Stimulated activated CD8-positive, alpha-beta memory T cell treated with anti-CD3 and anti-CD28 coated beads, Interleukin-2, amount 100 ng/mL, for 1 hour (primary cell): ENCODE measurements at places on chromosomes 2 and 18.

DNA sequence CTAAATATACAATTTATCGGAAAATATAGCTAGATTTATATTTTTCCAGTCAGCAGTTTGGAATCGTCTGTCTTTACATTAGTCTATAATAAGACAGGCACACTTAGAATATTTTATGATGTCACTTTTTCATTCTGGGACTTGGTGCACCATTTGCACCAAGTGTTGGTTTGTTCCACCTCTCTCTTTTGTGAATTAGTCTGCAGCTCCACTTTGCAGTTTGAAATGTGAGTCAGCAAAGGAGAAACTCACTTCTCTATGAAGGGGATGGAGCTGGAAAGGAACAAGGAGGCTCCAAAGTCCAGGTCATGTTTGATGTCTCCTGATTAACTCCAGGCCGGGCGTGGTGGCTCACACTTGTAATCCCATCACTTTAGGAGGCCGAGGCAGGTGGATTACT lies 63.8 kb upstream of the RTN4 start:
- DNase-seq, result no peak

DNA sequence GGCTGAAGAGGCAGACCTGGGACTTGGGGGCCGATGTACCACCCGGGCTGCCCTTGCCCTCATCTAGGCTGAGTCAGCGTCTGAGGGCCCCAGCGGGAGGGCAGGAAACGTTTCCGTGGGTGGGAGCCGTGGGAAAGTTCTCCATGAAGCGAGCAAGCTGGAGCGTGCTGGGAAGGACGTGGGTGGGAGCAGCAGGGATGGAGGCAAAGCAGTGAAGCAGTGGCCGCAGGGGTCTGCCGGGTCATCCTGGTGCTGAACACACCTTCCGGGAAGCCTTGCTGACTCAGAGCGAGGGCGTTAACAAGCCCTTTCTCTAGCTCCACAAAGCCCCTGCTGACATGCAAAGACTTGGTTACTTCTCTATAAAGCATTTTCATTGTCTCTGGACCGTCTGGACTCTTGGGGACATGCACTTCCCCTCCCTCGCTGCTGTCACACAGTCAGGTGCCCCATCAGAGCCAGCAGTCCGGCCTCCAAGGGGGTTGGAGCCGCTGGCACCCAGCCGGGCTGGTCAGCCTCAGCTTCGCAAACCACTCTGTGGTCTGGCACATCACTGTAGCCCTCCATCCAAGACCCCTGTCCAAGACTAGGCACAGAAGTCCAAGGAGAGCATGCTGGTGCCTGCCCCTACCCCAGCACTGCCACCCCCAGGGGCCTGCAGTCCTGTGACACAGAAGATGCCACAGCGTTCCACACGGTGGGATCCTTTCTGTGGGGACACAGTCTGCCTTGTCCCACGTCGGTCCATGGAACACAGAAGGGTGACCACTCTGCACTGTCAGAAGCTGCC lies 115.1 kb upstream of the GPC1 start:
- no peak for DNase-seq

DNA sequence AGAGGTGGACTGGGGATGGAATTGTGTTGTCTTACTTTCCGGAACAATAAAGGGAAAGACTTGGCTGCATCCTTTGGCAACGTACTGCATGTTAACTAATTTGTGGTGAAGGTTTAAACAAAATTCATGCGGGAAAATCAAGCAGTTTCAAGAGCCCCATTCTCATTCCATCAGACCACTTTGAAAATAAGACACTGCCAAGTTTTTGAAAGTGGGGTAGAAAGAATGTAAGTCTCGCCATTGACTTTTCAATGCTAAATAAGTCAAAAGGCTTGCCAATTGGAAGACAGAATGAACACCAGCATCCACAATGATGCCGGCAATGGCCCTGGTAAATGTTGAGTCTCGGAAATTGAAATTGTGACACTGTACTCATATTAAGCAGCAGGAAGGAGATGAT lies 322.0 kb downstream of the RND3 start:
- no peak for DNase-seq

- no peak for DNase-seq
Measured at GRCh38 chr2:180161415-180161814, 154.3 kb upstream of the CWC22 start.

DNA sequence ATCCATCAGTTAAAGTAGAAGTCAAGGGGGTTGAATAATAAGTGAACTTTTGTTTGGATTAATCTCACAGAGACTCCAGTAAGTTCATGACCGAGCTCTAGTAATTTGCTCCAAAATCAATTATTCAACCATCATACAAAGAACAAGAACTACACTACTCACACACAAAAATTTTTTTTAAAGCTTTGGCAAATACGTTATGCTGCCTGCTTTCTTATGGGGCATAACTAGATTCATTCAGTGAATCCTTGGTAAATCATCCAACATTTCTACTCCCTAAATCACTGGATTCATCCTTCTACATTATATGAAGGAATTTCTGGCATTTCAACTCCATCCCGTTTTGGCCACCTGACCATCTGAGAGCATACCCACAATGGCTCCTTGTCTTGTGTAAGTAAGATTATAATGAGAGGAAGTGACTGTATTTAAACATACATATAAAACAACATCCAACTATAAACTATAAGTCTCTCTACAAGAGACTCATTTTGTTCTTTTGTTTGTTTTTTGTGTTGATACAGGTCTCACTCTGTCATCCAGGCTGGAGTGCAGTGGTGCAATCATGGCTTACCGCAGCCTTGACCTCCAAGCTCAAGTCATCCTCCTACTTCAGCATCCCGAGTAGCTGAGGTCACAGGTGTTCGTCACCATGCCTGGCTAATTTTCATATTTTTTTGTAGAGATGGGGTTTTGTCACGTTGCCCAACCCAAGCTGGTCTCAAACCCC lies 144.2 kb upstream of the LRRTM4 start:
- no peak for DNase-seq

DNA sequence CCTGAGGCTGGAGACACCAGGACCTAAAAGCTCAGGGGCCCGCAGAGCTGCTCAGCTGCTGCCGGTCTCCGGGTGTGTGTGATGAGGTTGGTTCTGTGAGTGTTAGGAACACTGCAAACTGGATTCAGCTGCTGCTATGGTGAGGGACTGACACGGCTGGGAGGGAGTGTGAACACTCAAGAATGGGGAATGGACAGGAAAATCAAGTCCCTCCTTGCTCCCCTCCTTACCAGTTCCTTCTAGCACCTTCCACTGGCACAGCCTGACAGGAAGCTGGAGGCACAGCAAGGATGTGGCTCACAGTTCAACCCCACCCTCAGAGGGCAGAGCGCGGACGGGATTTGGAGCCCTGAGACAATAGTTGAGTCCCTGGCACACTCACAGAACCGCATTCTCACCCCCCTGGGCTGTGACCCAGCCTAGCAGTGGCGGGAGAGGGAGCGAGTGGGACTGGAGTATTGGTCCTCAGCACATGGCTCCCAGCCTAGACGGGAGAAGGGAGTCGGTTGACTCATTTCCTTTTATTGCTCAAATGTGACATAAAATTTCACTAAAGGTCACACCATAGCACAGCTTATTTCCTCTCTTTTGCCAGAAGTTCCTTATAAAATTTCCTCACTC lies 42.5 kb downstream of the LRRC30 start:
- no peak for DNase-seq

- no peak for DNase-seq
Measured at GRCh38 chr18:10261344-10262276, 192.8 kb upstream of the APCDD1 start.

DNA sequence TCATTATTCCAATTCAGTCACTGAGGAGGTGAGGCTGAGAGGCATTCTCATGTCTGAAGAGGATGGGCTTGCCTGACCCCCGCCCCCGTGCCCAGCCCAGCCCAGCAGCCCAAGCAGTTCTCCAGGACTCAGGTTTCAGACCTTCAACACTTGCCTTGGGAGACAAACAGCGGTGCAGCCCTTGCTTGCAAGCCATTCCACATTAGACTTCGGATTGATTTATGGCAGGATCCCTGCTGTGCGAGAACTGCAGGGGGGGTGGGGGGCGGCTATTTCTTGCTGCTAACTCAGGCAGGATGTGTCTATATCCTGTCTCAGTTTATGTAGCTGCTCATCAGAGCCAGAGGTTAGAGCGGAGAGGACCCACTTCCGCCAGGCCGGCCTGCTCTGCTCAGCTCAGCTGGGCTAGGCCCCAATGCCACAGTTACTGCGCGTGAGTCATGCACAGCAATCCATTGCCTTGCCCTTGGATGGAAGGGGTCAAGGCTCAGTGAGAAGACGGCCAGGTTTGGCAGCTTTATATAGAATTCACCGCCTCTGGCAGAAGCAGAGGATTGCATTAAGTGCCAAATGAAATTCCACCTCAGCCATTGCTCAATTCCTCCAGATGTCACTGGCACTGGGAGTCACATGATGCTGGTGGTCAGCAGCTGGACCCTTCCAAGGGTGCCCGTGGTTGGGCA lies 1.8 kb downstream of the GYPC start:
- peak; percentile 48 for DNase-seq

DNA sequence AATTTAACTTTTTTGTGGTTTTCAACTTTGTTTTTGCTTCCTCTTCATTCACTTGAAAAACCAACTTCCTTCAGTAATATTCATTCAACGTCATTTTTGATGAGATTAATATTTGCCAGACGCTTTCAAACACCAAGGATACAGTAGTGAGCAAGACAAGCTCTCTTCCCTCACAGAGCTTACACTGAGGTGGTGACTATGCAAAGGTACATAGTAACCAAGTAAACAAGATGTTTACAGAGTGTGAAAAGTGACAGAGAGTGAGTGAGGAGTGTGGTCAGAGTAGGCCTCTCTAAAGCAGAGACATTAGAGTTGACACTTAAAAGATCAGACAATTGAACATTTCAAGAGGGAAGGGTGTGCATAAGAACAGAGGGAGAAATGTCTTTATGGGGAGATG lies 155.5 kb downstream of the TMEM247 start:
- no peak for DNase-seq

DNA sequence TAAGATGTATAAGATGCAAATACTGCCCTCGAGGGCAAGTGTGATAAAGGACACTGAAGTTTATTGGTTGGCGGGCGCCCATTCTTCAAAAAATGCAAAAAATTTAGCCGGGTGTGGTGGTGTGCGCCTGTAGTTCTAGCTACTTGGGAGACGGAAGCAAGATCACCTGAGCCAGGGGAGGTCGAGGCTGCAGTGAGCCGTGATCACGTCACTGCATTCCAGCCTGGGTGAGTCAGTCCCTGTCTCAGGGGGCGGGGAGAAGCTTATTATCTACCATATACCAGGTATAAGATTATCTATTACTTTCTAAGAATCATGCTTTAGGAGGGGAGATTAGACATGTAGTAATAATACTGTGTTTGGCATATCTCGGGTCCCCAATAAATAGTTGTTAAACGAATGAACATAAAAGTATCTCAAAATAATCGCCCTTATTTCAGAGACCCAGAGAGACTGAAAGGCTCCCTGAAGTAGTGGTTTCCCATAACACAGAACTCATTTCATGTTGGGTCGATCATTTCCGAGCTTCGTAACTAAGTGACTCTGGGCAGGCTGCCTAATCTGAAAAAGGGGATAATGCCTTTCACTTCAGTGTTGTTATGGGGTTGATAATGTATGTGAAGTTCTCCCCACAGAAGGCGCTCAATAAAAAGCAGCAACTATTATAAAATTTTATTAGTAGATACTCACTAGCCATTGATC lies 1.2 kb upstream of the SELENOI start:
- no peak for DNase-seq

DNA sequence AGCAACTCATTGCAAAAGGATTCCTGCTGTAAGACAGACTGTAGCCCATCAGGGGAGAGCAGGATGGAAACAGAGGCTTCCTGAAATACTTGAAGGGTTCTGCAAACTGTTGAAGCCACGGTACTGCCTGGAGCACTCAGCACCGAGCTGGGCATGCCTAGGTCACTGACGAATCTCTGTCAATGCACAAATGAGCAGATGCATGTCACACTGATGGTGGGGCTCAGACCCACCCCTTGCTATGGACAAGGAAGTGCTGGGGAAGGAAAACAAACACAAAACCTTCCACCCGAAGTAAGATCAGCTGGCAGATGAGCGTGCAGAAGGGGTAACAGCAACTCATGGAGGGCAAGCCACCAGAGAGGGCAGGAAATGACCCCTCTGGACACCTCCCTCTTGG lies 136.7 kb downstream of the BCL2 start:
- DNase-seq, result no peak

DNA sequence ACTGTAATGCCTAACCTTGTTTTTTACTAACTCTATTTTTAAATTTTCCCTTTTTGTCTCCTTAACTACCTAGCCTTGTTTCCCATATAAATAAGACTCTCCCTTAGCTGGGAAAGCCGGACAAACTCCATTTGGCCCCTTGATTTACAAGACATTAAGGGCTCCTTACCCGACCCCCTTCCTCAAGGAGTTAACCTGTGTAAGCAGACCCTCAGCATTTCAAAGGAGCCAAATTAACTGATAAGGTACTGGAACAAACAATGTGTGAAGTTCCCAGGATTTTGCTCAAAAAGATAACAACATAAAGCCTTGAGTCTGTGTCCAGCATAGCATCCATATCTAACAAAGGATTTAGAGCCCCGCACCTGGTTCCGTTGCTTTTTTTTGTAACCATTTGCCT lies 59.6 kb upstream of the C2orf15 start:
- DNase-seq, result no peak

GRCh38 chr2:202157211-202157990 lies 81.0 kb downstream of the SUMO1 start:
- no peak for DNase-seq

- no peak for DNase-seq
Measured at GRCh38 chr2:241584436-241584835, 25.9 kb downstream of the BOK start.

DNA sequence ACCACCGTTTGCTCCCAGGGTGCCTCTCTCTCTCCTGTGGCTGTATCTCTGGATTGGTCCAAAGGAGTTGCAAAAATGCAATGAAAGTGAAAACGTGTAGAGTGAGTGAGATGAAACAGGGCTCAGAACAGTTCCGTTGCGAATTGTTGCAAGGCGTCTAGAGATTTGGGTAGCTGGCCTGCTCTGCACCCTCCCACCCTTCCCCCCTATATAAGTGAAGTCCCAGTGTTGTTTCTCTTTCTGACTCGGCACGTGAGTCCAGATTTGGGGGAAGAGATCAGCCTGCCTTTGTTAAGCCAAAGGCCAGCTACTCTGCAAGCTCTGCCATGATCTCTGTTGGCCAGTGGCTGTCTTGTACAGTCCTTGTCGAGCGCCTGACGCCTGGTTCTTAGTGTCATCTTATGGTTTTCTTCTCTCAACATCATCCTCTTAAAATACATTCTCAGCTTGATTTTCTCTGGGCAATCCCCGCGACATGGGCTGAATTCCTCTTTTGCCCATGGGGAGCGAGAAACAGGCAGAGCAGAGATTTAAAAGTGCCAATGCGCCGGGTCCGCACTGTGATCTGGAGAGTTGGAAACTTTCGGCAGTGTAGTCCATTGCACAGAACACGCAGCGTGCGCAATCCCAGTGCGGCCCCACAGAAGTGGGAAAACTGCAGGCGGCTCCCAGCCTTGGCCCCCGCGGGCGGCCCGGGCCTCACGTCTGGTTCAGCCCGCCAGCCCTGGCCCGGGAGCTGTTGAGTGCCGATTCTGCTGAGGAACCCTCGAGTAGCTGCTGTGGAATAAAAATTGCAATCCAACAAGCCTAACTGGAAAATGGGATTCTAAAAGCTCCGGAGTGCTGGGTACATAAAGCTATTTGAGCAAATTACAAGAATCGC lies 9.3 kb downstream of the MEIS1 start:
- DNase-seq, result no peak

- no peak for DNase-seq
Measured at GRCh38 chr2:39494784-39495251, 57.7 kb upstream of the MAP4K3 start.

- no peak for DNase-seq
Measured at GRCh38 chr2:125543968-125544514, 1111.9 kb upstream of the GYPC start.

GRCh38 chr2:164756773-164757172 lies 84.8 kb downstream of the COBLL1 start:
- no peak for DNase-seq

- no peak for DNase-seq
Measured at GRCh38 chr2:211766689-211767088, 771.9 kb downstream of the ERBB4 start.
